Dermis lymphatic vessel endothelial cell (primary cell): ENCODE measurements at places on chromosomes 6 and 20. TPM values are rescaled to one million over a fixed set of nuclear protein-coding genes. Genes with fewer than 3 reads are reported as not detected.

Gene TCF15
- 0.34 and 1.1 TPM in 2 replicates for total RNA-seq

Gene PSORS1C2
- total RNA-seq = not detected in 2 replicates

Gene PPARD
- 5.2 and 6.0 TPM in 2 replicates for total RNA-seq

Gene PKIB
- total RNA-seq = 0.17 TPM in 1 of 2 replicates, not detected in the other

Gene MAS1
- total RNA-seq = not detected in 2 replicates

Gene RCAN2
- total RNA-seq = under 0.01 and 0.26 TPM in 2 replicates

Gene CENPW
- 2.4 and 4.2 TPM in 2 replicates for total RNA-seq

Gene SRMS
- total RNA-seq = not detected in 2 replicates

Gene LY6G6C
- total RNA-seq = not detected in 2 replicates

Gene PLEKHG1
- 19.5 and 26.4 TPM in 2 replicates for total RNA-seq

Gene FAM217B
- total RNA-seq = 3.3 and 3.4 TPM in 2 replicates

Gene PLN
- total RNA-seq = under 0.01 TPM in 1 of 2 replicates, not detected in the other

Gene IMPG1
- not detected in 2 replicates for total RNA-seq

Gene BEND6
- under 0.01 and 0.11 TPM in 2 replicates for total RNA-seq

Gene SPEF1
- under 0.01 TPM in 1 of 2 replicates, not detected in the other for total RNA-seq

Gene OPRM1
- total RNA-seq = not detected in 2 replicates

Gene EBF4
- total RNA-seq = 1.2 and 1.5 TPM in 2 replicates

Gene SLC35B3
- total RNA-seq = 16.8 and 19.2 TPM in 2 replicates
